OCI-LY7 (cell line): ENCODE measurements at places on chromosomes 12 and 14.

DNA sequence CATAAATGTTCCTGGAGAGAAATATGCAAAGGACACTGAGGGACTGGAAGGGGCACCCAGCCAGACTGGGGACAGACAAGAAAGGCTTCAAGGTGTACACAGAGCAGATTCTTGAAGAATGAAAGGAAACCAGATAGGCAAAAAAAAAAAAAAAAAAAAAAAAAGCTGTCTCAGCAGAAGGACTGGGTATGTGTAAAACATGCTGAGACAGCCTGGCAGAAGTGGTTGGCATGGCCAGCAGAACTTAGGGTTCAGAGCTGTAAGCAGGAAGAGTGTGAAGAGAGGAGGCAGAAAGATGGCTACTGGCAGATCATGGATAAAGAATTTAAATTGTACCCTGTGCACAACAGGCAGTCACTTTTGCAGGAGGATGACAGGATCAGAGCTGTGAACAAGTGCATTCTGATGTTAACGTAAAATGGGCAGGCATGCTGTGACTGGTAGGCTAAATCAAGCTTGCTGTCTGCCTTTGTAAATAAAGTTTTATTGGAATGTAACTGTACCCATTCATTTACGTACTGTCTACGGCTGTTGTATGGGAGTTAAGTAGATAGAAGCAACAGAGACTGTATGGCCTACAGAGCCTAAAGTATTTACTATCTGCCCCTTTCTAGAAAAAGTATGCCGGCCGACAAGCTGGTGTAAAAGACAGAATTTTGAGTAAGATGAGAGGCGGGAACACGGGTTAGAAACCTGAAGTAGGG lies 42.2 kb downstream of the UBR7 start:
- no peak for DNase-seq

GRCh38 chr12:123761841-123762714 lies at the start of gene DNAH10:
Gene DNAH10, plus strand, starts transcription at chr12:123762301. Its CDS starts 36 bp downstream, at chr12:123762337.
- peak; percentile 10 for DNase-seq

DNA sequence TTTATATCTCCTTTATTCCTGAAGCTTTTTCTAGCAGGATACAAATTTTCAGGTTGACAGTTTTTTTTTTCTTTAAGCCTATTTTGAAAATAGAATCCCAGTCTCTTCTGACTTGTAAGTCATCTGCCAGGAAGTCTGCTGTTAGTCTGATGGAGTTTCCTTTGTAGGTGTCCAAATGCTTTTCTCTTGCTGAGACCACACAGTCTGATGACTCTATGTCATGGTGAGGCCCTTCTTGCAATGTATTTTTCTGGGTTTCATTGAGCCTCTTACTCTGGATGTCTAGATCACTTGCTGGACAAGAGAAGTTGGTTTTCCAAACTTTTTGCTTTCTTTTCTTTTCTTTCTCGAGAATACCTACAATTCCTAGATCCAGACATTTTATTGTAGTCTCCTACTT lies 30.6 kb downstream of the USP15 start:
- DNase-seq, result no peak

GRCh38 chr12:94228488-94228907 lies 80.1 kb downstream of the PLXNC1 start:
- no peak for DNase-seq

GRCh38 chr12:120368789-120369602 lies at the start of gene MSI1:
Gene MSI1, minus strand, starts transcription at chr12:120369164. Its CDS starts 73 bp downstream, at chr12:120369091.
- DNase-seq, result no peak

- no peak for DNase-seq
Observed at GRCh38 chr14:40494483-40494882, 1062.2 kb upstream of the FBXO33 start.

GRCh38 chr12:15800278-15800677 lies 11.1 kb upstream of the EPS8 start:
- DNase-seq, result no peak

GRCh38 chr12:27436768-27437167 lies 9.8 kb upstream of the SMCO2 start:
- no peak for DNase-seq

DNA sequence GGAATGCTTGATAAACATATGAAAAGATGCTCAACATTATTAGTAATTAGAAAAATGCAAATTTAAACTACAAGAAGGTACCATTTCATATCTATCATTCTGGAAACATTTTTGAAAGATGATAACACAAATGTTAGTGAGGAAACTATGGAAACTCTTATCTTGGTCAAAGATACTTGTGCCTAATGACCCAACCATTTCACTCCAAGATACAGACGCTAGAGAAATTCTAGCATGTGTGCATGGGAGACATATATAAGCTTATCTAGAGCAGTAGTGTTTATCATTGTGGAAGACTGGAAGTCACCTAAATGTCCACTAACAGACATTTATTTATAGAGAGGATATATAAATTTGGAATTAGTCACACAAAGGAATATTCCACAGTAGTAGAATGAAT lies 143.1 kb upstream of the HMGA2 start:
- no peak for DNase-seq

- DNase-seq, result no peak
Observed at GRCh38 chr12:93530358-93530757, 42.1 kb upstream of the SOCS2 start.

- DNase-seq, result no peak
Observed at GRCh38 chr14:75372260-75372659, 55.6 kb upstream of the JDP2 start.

GRCh38 chr12:125983094-125983783 lies 918.0 kb downstream of the AACS start:
- no peak for DNase-seq

- no peak for DNase-seq
Observed at GRCh38 chr14:63666335-63666734, 24.7 kb upstream of the WDR89 start.

DNA sequence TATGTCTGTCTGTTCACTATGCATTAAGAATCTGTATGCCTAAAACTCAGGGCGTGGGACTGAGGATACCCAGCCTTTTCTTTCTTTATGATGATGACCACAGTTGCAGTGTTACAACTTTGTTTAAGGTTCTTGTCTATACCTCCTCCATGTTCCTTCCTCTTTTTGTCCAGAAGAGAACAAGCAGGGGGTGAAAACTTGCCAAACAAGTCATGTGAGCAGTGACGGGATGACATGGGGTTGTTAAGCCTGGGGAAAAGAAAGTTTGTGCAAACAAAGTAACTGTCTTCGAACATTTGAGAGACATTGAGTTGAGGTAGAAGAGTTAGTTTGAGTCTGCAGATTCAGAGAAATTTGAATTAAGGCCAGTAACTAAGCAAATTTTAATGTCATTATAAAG lies 505.5 kb downstream of the NPAS3 start:
- DNase-seq, result no peak

GRCh38 chr14:69107407-69108003 lies 45.4 kb downstream of the DCAF5 start:
- peak; percentile 51 for DNase-seq

DNA sequence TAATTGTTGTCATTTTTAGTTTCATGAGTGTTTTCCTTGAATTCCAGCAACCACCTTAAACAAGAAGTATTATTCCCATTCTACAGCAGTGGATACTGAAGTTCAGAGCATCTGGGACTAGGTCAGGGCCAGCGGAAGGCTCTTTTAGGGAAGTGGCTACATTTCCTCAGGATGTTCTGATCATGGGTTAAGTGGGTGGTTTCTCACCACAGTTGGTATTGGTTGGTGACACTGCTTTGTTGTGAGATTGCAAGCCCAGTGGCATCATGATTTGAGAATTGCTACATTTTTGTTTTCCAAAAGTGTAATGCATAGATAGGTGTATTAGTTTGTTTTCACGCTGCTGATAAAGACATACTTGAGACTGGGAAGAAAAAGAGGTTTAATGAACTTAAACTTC lies 47.1 kb downstream of the SYNE2 start:
- DNase-seq, result no peak

- no peak for DNase-seq
Observed at GRCh38 chr14:35760143-35760542, 49.0 kb downstream of the RALGAPA1 start.
